ENCODE measurements at places on chromosomes 12 and 14. TPM values are rescaled to one million over a fixed set of nuclear protein-coding genes. Genes with fewer than 3 reads are reported as not detected.

The NEUROD4 gene
- total RNA-seq, result not detected

The CCDC197 gene
- not detected for total RNA-seq

The AQP5 gene
- total RNA-seq, result not detected

The PRDM4 gene
- 18.4 TPM for total RNA-seq

The PROX2 gene
- total RNA-seq, result not detected

The LEMD3 gene
- total RNA-seq, result 9.7 TPM

The KICS2 gene
- 3.5 TPM for total RNA-seq

The FGF6 gene
- not detected for total RNA-seq

The YEATS4 gene
- 96.8 TPM for total RNA-seq

Data from bronchus fibroblast of lung (primary cell).